IMR-90 (cell line): ENCODE measurements at places on chromosomes 11 and 22. TPM values are rescaled to one million over a fixed set of nuclear protein-coding genes. Genes with fewer than 3 reads are reported as not detected.
A peak's percentile ranks its signal among the peaks of the same experiment; 100 is the strongest.

YAP1 gene
- 116 and 121 TPM in 2 replicates for polyA plus RNA-seq

OLFML1 gene
- polyA plus RNA-seq: 0.10 and 0.23 TPM in 2 replicates

C11orf42 gene
- not detected in 2 replicates for polyA plus RNA-seq

TMEM151A gene
- 0.03 and 0.07 TPM in 2 replicates for polyA plus RNA-seq

TSPAN32 gene
- polyA plus RNA-seq: 0.07 TPM in 1 of 2 replicates, not detected in the other

FGF19 gene
- not detected in 2 replicates for polyA plus RNA-seq

CD82 gene
- 46.1 and 49.4 TPM in 2 replicates for polyA plus RNA-seq

APLNR gene
- polyA plus RNA-seq: not detected in 2 replicates

TXNRD2 gene
- 25.7 and 28.4 TPM in 2 replicates for polyA plus RNA-seq

GRCh38 chr22:39520226-39521105 lies at the start of gene ATF4:
Gene ATF4 (plus strand): TSS chr22:39520562. CDS start chr22:39521446, 884 bp downstream.
- DNase-seq: no peak
- H3K27me3 ChIP-seq: no peaks in the 10 kb centered on the region
- H3K36me3 ChIP-seq: peaks cover 34% of the 10 kb centered on the region
- H3K4me3 ChIP-seq: peak within 1 kb of the TSS; percentile 89
- peaks cover 4% of the 10 kb centered on the region for H3K4me1 ChIP-seq

DNA sequence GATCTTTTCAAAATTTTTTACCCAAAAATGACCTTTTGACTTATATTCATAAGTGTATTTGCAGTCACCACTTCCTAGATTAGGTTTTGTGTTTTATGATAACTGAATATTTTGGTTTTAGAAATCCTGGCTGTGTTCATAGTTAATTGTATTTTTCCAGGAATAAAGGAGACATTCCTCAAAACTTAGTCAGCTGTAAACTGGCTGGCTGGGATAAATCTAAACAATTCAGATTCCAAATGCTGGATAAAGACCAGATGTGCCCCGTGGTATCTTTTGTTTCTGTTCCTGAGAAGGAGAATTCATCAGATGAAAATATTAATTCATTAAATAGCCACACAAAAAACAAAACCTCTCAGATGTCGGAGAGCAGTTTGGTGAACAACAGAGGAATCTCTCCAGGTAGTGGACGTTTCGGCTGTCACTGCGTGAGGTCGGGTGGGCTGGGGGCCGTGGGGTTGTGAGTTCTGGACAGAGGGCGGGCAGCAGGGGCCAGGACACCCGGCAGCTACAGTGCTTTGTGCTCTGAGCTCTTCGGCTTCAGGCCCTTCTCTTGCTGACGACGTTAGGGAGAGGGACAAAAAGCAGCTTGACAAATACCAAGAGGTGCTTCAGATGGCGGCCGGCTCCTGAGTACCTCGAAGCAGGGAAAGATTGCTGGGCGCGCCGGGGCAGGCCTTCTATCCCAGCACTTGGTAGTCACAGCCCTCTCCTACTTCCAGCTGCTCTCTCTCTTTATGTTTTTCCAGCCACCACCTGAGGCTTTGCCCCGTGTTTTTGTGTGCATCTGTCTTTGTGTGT lies 24.6 kb downstream of the MOV10L1 start:
- peaks cover 7% of the 10 kb centered on the region; the same call in 1 of the 2 replicates for H3K36me3 ChIP-seq
- peak; percentile 83 for DNase-seq
- no peaks in the 10 kb centered on the region for H3K27me3 ChIP-seq

- H3K36me3 ChIP-seq: no peaks in the 10 kb centered on the region
- H3K27ac ChIP-seq: no peak overlapping the region
- no peaks in the 10 kb centered on the region for H3K4me1 ChIP-seq
- peaks cover 32% of the 10 kb centered on the region for H3K27me3 ChIP-seq
- DNase-seq: peak; percentile 47
- H3K4me3 ChIP-seq: no peak overlapping the region
Measured at GRCh38 chr22:20013382-20013871, 3.2 kb downstream of the ARVCF start.

DNA sequence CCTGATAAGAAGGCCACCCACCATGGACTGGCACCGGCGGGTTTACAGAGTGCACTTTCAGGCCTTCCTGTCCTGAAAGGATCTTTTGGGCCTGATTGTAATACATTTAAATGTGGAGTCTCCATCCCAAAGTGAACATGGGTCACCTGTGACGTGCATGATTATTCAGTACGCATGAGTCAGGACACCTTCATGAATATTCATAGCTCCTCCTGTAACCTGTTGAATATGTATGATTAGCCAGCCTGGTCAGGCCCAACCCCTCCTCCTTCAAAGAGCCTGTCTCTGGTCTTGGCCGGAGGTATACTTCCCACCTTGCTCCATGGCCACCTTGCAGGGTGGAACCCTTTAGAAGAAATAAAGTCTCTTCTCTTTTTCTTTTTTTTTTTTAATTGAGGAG lies 75.9 kb upstream of the NUP50 start:
- H3K27me3 ChIP-seq: peaks cover 28% of the 10 kb centered on the region
- DNase-seq: no peak
- H3K4me1 ChIP-seq: peaks cover 5% of the 10 kb centered on the region
- H3K4me3 ChIP-seq: no peak overlapping the region

- no peak for DNase-seq
- H3K27ac ChIP-seq: no peak overlapping the region
- no peaks in the 10 kb centered on the region for H3K36me3 ChIP-seq
- H3K4me3 ChIP-seq: no peak overlapping the region
Measured at GRCh38 chr11:18722293-18722637, 3.7 kb downstream of the IGSF22 start.

GRCh38 chr11:66704659-66705360 lies 24.2 kb downstream of the SPTBN2 start:
- H3K4me3 ChIP-seq: no peak overlapping the region
- no peaks in the 10 kb centered on the region for H3K4me1 ChIP-seq
- no peaks in the 10 kb centered on the region for H3K36me3 ChIP-seq

DNA sequence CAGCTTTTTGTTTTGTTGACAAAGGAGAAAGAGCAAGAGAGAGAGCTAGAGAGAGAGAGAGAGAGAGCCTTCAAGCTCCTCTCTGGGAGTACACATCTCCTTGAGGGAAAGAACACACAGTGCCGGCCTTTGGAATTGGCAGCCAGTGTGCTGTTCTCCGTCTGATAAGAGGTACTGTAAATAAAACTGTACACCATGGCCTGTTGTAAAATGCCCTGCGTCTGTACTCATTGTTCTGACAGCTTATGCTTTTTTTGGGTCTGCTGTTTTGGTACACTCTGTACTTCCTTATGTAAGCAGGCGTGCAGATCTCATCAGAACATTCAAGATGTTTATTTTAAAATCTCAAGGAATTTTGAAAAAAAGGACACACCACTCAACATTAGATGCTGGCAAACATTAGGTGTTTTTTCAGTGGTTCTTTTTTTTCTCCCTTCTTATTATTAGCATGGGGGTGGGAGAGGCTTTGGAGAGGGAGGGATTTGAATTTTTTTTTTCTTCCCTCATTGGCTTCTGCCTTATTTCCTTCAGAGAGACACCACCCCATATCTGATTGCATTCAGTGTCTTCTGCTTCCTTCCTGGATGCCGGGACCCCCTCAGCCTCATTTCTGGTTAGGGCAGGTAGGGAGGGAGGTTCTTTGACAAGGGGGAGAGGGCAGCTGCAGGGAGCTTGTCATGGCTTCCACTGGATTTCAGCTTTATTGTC lies 116.8 kb upstream of the NNMT start:
- peaks cover 60% of the 10 kb centered on the region for H3K27me3 ChIP-seq
- DNase-seq: no peak
- no peak overlapping the region for H3K4me3 ChIP-seq
- no peaks in the 10 kb centered on the region; the same call in 1 of the 2 replicates for H3K4me1 ChIP-seq
- no peak overlapping the region for H3K27ac ChIP-seq
- no peaks in the 10 kb centered on the region for H3K36me3 ChIP-seq

DNA sequence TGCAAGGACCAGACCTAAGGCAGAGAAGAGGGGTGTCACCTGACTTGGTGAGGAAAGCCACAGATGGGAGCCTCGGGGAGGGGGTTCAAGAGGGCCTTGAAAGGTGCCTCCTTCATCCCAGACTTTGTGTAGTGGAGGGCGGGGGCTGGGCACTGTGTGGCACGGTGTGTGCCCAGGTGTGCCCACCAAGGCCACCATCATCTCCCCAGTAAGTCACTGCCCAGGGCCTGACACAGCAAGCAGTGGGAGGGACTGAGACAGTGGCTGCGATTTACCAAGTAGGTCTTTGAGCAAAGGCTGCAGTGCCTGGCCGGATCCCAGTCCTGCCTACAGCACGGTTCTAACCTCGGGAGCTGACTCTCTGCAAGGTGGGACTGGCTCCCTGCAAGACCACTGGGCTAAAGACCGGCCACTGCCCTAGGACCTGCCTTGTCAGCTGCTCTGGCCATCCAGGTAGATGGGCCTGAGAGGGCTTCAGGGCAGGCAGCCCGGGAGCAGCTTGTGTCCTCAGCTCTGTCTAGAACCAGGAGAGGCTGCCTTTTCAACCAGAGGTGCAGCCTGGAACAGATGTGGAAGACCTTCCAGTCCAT lies 1.4 kb downstream of the OSM start:
- no peak overlapping the region for H3K27ac ChIP-seq
- no peaks in the 10 kb centered on the region for H3K36me3 ChIP-seq

DNA sequence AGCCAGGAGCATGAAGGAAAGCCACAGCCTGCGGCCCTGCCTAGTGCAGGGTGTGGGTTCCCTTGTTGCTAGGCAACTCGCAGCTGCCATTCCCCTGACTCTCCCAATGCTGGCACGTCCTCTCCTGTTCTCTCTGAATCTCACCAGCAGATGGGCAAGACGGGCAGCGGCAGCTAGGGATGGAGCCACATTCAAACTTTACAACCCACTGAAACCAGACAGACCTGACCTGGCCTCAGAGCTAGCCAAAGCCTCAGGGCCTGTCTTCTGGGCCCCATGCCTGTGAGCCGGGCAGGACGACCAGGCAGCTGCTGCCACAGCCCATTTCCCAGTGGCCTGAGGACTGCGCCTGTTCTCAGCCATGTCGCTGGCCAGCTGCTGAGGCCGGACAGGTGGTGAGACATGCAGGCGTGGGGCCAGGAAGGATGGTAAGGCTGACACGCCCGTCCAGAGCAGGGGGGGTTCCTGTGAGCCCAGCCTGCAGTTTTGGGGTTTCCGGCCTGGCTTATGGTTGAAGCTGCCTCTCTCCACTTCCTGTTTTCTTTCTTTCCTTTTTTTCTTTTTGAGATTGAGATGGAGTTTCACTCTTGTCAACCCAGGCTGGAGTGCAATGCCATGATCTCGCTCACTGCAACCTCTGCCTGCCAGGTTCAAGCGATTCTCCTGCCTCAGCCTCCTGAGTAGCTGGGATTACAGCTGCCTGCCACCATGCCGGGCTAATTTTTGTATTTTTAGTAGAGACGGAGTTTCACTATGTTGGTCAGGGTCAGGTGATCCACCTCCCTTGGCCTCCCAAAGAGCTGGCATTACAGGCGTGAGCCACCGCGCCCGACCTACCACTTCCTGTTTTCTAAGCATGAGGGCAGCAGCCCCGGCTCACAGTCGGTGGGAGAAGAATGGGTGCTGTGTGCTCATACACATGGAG lies 4.1 kb downstream of the SUN2 start:
- no peak for DNase-seq
- H3K27me3 ChIP-seq: no peaks in the 10 kb centered on the region
- peaks cover 11% of the 10 kb centered on the region for H3K4me1 ChIP-seq
- H3K4me3 ChIP-seq: no peak overlapping the region

DNA sequence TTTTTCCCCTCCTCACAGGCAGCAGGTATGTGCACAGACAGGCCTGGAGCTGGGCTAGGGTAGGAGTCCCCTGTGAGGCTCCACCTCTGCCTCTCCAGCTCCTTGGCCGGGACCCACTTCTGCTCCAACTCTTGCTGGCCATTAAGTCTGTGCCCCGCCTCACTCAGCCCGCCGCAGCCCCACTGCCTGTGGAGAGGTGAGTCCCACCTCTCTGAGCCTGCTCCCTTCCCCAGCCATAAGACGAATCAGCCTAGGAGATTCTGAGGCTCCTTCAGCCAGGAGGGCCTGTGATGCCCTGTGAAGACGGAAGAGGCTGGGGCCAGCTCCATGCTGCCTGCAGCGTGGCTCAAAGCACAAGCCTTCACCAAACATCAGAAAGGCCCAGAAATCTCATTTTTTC lies 23.0 kb downstream of the TSKU start:
- no peaks in the 10 kb centered on the region for H3K36me3 ChIP-seq
- DNase-seq: no peak
- peaks cover 36% of the 10 kb centered on the region for H3K4me1 ChIP-seq
- H3K4me3 ChIP-seq: no peak overlapping the region
- no peak overlapping the region for H3K27ac ChIP-seq

GRCh38 chr11:73141309-73142127 lies 600 bp downstream of the FCHSD2 start:
- H3K4me3 ChIP-seq: peak overlapping the region; percentile 68
- H3K4me1 ChIP-seq: peaks cover 10% of the 10 kb centered on the region; the same call in 1 of the 2 replicates
- H3K36me3 ChIP-seq: peaks cover 2% of the 10 kb centered on the region; the same call in 1 of the 2 replicates
- peak overlapping the region; percentile 76 for H3K27ac ChIP-seq
- H3K27me3 ChIP-seq: no peaks in the 10 kb centered on the region
- DNase-seq: peak; percentile 69

- no peaks in the 10 kb centered on the region for H3K4me1 ChIP-seq
- H3K27ac ChIP-seq: no peak overlapping the region
- DNase-seq: peak; percentile 10
- peaks cover 3% of the 10 kb centered on the region; the same call in 1 of the 2 replicates for H3K27me3 ChIP-seq
- H3K4me3 ChIP-seq: no peak overlapping the region
- no peaks in the 10 kb centered on the region for H3K36me3 ChIP-seq
Measured at GRCh38 chr22:24985826-24986214, 33.3 kb downstream of the KIAA1671 start.

- H3K4me3 ChIP-seq: no peak overlapping the region
- DNase-seq: no peak
- peaks cover 10% of the 10 kb centered on the region for H3K4me1 ChIP-seq
- no peak overlapping the region for H3K27ac ChIP-seq
Measured at GRCh38 chr22:36391638-36392037, 3.9 kb upstream of the MYH9 start.

DNA sequence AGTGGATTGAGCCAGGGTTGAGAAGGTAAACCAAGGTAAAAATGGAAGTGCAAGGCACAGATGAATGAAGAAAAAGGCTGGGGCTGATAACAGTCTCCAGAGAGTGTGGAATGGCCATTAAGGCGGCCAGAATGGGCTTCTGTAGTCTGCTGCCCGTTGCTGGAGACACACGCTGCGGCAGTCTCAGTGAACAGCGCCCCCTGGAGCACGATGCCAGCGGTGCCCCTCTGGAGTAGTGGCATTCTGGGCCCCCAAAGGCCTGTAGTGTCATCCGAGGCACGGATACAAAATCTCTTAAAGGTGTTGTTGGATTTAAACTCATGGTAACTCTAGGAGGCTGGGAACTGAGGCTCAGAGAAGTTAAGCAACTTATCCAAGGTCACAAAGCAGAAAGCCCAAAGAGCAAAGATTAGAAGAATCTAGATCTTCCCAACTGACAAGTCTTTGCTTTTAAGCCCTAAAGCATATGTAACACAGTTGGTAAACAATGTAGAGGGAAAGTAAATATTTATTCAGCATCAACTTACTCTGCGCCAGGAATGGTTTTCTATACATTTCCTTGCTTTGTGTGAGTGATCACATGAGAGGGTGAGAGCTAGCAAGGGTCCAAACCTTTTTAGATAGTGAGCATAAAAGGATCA lies 18.2 kb downstream of the KCNJ1 start:
- H3K27me3 ChIP-seq: peaks cover 49% of the 10 kb centered on the region
- no peak overlapping the region for H3K4me3 ChIP-seq
- no peak overlapping the region for H3K27ac ChIP-seq
- no peaks in the 10 kb centered on the region for H3K4me1 ChIP-seq
- peak; percentile 12 for DNase-seq

- H3K4me1 ChIP-seq: peaks cover 9% of the 10 kb centered on the region
- H3K36me3 ChIP-seq: peaks cover 4% of the 10 kb centered on the region; the same call in 1 of the 2 replicates
- H3K4me3 ChIP-seq: no peak overlapping the region
- H3K27me3 ChIP-seq: no peaks in the 10 kb centered on the region
Measured at GRCh38 chr11:94171693-94172440, 43.2 kb downstream of the PANX1 start.

- peaks cover 45% of the 10 kb centered on the region for H3K4me1 ChIP-seq
- peaks cover 36% of the 10 kb centered on the region; the same call in 1 of the 2 replicates for H3K36me3 ChIP-seq
- no peaks in the 10 kb centered on the region for H3K27me3 ChIP-seq
- H3K27ac ChIP-seq: peak overlapping the region; percentile 97
Measured at GRCh38 chr11:130478204-130478701, 29.8 kb downstream of the ADAMTS15 start.
